ENCODE measurements at places on chromosomes 6 and 20. TPM values are rescaled to one million over a fixed set of nuclear protein-coding genes. Genes with fewer than 3 reads are reported as not detected.

The PHACTR3 gene
- 43.8 TPM for total RNA-seq

The HLA-DPA1 gene
- total RNA-seq = 2.1 TPM

The C6orf15 gene
- not detected for total RNA-seq

The AKAP12 gene
- 120 TPM for total RNA-seq

The MUC21 gene
- total RNA-seq = not detected

The ARMC12 gene
- not detected for total RNA-seq

The DNMT3B gene
- total RNA-seq = 4.2 TPM

The SPATA25 gene
- total RNA-seq = 1.6 TPM

The ZNF292 gene
- 111 TPM for total RNA-seq

The ARMH2 gene
- not detected for total RNA-seq

The KIAA0408 gene
- total RNA-seq = 105 TPM

The OR5V1 gene
- not detected for total RNA-seq

The CLPSL2 gene
- not detected for total RNA-seq

The IL17F gene
- not detected for total RNA-seq

The DLL1 gene
- 11.3 TPM for total RNA-seq

Measured in diencephalon (tissue), 1 donor.